ENCODE measurements at places on chromosomes 5 and 9. TPM values are rescaled to one million over a fixed set of nuclear protein-coding genes. Genes with fewer than 3 reads are reported as not detected.

The ARL14EPL gene
- not detected for total RNA-seq

DNA sequence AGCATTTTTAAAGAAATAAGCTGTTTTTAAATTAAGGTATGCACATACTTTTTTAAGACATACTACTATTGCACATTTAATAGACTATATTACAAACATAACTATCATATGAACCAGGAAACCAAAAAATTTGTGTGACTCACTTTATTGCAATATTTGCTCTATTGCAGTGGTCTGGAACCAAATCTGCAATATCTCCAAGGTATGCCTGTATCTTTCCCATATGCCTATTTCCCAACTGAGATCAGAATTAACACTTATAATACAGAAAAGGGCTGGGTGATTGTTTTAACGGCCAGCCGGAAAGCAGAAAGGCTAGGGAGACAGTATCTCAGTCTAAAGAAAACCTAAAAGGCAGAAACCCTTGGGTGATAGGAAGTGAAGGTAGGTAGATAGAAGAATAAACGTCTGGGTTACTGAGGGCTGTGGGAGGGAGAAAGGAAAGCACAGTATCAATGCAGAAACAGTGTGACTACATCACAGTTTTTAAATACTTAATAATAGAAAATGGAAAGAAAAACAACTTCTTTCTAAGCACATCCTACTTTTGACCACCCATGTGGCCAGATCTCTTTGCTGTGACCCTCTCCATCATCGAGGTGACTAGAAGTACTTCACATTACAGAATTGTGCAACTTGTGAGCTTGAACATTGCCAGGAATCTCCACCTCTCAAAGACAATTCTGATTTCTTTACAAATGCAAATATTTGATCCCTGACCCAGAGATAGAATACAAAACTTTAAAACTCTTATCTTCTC, 126.4 kb downstream of the LPAR1 start:
- no peak for DNase-seq

- DNase-seq, result no peak
These were observed 63.0 kb downstream of the NR6A1 start for GRCh38 chr9:124708074-124708473.

DNA sequence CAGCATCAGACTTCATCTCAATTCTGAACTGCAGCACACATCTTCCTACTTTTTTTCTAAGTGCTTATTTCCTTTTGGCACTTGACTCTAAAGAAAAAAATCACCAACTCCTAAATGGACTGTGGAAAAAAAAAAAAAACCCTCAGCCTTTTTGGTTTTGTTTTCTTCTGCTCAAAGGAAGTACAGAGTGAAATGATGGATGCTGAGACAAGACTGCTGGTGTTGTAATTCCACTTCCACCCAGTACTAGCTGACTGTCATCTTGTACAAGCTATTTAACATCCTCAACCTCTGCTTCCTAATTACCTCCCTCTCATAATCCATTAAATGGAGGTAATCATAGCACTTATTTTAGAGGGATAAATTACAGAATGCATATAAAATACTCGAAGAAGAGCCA, 171.5 kb upstream of the GNA14 start:
- DNase-seq, result no peak

- no peak for DNase-seq
These were observed 66.1 kb upstream of the ADRA1B start for GRCh38 chr5:159850160-159850559.

The SPATA31A3 gene
- not detected for total RNA-seq

GRCh38 chr5:65555287-65555686, 7.7 kb downstream of the CENPK start:
- no peak for DNase-seq

GRCh38 chr9:34343090-34343489, 13.7 kb downstream of the NUDT2 start:
- no peak for DNase-seq
